ENCODE measurements at places on chromosomes 5 and 9.

- DNase-seq = no peak
Observed at GRCh38 chr9:131085370-131086122, 10.8 kb upstream of the AIF1L start.

- DNase-seq = no peak
Observed at GRCh38 chr5:102719886-102720285, 35.2 kb upstream of the PAM start.

GRCh38 chr9:113580954-113581311 lies 117.4 kb downstream of the RGS3 start:
- no peak for DNase-seq

- peak; percentile 15 for DNase-seq
Observed at GRCh38 chr9:128421482-128421996, 882 bp downstream of the CERCAM start.

DNA sequence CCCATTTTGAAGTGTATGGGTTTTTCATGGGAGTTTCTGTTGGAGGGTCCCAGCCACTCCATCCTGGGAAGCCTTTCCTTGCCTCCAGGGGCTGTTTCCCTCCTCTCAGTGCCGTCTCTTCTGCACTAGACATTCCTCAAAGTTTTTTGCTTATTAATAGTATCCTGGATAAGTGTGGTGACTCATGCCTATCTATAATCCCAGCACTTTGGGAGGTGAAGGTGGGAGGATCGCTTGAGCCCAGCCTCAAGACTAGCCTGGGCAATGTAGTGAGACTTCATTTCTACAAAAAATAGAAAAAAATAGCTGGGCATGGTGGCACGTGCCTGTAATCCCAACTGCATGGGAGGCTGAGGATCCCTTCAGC lies 43.1 kb downstream of the RALGPS1 start:
- DNase-seq = no peak
